Right forelimb (tissue), 1 donor: ENCODE measurements at places on chromosomes 7 and 10.

GRCh38 chr7:101486433-101487104 lies 123.9 kb downstream of the COL26A1 start:
- peak; percentile 73 for DNase-seq

DNA sequence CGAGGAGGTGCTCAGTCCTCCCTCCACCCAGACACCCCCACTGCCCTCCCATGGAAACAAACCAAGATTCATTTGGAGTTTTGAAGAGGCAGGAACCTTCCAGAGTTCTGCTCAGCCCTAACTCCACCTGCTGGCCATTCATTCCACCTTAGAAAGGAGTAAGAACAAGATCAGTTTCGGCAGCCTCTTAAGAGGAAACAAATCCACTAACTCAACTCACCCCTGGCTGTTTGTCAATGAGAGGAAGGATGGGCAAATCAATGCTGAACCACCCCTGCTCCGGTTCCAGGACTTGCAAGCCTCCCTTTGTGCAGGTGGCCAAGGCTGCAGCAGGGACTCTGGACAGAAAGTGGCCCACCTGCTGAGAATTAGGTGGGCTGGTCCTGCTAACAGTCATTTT lies 26.2 kb downstream of the CCDC3 start:
- no peak for DNase-seq

GRCh38 chr7:38160003-38160571 lies 18.0 kb upstream of the STARD3NL start:
- no peak for DNase-seq

DNA sequence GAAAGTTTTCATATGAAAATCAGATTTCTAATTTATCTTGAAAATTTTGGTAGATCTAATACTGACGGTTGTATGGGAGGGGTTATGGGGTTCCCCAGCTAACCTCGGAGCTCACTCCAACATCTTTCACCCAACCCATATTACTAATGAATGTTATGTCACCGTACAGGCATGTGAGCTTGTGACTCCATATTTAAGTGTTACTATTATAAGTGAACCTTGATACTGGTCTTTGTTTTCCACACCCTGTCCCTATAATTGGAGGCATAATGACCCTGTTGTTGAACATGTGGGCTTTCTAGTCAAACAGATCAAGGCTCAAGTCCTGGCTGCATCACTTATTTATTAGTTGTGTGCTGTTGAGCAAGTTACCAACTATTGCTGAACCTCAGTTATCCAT lies 27.2 kb downstream of the WDFY4 start:
- no peak for DNase-seq

GRCh38 chr10:85795460-85795859 lies 571.1 kb downstream of the GRID1 start:
- no peak for DNase-seq

GRCh38 chr10:70541736-70542564 lies 60.6 kb downstream of the PRF1 start:
- no peak for DNase-seq

- DNase-seq = no peak
Measured at GRCh38 chr7:93736668-93737369, 153.7 kb downstream of the TFPI2 start.

DNA sequence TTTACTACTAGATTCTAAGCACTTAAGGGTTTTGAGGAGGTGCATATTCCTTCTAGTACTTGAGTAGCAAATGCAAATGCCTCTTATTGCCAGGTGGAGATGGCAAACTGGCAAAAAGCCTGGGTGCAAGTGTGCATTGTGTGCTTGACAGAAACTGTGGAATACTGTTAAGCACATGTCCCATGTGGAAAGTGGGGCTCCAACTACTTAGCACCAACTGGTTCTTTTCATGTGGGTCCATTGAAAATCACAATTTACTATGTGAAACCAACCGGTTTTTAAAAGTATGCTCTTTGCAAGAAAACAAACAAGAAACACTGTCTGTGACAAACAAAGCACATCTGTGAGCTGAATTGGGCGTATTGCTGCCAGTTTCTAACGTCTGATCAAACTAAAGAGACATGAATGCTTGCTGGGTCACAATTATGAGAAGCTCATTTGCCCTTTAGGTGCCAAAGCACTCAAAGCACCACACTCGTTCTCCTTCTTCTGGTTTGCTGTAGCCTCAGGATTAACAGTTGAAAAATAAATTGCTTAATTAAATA lies 197.4 kb downstream of the SEMA3E start:
- no peak for DNase-seq

DNA sequence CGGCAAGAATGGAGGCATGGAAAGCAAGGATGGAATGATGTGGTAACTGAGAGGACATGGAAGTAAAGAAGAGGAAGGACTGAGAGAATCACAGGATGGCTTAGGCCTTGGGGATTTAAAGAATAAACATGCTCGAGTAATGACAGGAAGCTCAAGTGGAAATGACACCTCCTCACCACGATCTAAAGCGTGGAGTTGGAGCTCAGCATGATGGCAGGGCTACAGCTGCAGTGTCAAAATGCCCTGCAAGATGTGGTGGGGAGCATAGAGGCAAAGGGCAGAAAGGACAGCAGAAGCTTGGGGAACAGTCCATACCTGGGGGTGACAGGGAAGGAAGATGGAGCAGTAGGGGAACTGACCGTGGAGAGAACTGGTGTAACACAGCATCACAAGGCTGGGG lies 229.5 kb upstream of the PLXNA4 start:
- no peak for DNase-seq

DNA sequence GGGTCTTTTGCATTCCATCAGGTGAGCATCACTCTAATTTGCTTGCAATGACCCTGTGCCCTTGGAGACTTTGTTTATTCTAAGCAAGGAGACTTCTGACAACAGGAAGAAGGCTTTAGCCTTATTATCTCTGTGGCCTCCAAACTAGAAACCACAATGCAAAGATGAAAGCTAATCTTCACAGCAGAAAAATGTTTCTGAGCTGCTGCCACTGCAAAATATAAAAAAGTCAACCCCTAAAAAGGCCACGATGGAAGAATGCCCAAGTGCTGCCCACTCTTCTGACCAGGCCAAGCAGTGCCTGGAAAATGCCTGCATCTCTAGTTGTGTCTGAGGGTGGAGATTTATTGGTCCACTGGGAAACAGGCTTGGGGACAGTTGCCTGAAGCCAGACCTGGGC lies 299.9 kb downstream of the C7orf25 start:
- no peak for DNase-seq

DNA sequence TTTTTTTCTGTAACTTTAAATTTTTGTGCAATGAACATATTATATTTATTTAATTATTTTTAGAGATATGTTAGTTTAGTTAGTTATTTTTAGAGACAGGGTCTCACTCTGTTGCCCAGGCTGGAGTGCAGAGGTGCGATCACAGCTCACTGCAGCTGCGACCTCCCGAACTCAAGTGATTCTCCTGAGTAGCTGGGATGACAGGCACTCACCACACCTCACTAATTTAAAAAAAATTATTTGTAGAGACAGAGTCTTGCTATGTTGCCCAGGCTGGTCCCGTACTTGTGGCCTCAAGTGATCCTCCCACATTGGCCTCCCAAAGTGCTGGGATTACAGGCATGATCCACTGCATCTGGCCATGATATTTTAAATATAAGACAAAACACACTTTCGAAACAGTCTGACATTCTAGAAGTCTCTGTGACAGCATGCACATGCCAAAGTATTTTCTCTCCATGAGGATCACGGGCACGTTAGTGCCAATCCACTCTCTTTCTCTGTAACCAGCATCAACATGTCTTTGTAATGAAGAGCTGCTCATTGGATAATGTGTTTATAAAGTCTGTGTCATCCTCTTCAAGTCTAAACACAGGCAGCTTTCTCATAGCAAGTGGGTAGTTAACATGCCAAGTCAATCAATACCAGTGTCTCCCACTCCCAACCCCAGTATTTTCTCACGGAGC lies 137.4 kb downstream of the GLI3 start:
- no peak for DNase-seq

- DNase-seq = no peak
Measured at GRCh38 chr10:116738339-116738738, 4.0 kb downstream of the HSPA12A start.

- DNase-seq = peak; percentile 80
Measured at GRCh38 chr10:22335173-22335933, 9.9 kb upstream of the SPAG6 start.

DNA sequence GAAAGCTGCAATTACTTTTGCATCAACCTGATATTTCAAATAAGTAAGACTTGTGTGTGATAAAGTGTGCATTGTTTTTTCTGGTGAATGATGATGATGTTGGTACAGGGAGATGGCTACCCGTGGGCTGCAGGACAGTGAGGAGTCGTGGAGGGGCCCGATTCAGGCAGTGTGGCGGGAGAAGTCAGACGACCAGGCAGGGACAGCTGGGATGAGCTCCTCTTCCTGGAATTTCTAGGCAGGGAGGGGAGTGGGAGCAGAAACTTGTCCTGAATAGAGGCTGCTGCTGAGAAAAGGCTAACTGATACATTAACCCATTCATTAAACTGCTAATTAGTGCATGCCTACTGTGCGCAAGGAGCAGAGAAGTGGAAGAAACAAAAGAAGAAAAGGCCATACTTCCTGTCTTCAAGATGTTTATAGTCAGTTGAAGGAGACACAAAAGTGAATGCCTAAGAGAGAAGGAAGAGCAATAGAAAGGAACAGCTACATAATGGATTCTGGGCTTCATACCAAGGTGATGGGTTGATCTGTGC lies 9.3 kb upstream of the GATAD1 start:
- no peak for DNase-seq

- peak; percentile 82 for DNase-seq
Measured at GRCh38 chr10:83539528-83540308, 599.6 kb upstream of the GHITM start.

DNA sequence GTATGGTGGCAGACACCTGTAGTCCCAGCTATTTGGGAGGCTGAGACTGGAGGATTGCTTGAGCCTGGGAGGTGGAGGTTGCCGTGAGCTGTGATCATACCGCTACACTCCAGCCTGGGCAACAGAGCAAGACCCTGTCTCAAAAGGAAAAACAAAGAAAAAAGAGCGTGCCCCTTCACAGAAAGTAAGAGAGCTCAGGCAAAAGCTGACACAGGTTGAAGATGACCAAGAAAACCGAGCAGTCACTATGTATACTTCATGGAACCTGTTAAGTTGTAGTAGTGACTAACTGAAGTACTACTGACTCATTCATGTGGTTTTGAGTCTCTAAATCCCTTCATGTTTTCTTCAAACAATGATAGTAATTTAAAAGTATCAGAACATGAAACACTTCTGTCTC lies 1.2 kb upstream of the PRRT4 start:
- no peak for DNase-seq

GRCh38 chr7:135803143-135803542 lies 54.5 kb upstream of the FAM180A start:
- DNase-seq = no peak

GRCh38 chr7:48147078-48147591 lies 24.1 kb upstream of the ABCA13 start:
- no peak for DNase-seq
